K562 (cell line): ENCODE measurements at places on chromosomes 11 and 22. TPM values are rescaled to one million over a fixed set of nuclear protein-coding genes. Genes with fewer than 3 reads are reported as not detected.
A peak's percentile ranks its signal among the peaks of the same experiment; 100 is the strongest.

DNA sequence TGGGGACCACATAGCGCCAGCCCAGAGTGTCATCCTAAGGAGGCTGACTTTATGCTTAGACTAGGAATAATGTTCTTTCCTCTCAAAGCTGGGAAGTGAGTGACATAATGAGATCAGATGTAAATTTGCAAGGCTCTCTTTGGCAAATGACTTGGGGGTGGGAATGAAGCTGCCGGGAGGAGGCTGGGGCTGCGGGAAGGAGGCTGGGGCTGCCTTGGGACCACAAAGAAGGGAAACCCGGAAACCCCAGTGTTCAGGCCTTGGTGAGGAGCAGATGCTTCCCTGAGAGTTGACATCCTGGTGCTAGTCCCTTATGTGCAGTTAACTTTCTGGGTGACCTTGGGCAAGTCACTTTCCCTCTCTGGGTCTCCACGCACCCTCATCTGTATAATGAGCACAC, 182.0 kb downstream of the CHST1 start:
- no peaks in the 10 kb centered on the region for H3K4me1 ChIP-seq
- H3K4me3 ChIP-seq, result no peak overlapping the region

GRCh38 chr11:21895686-21896085, 297.2 kb upstream of the ANO5 start:
- no peak for DNase-seq
- H3K27me3 ChIP-seq, result no peaks in the 10 kb centered on the region
- no peak overlapping the region for H3K27ac ChIP-seq
- H3K36me3 ChIP-seq, result no peaks in the 10 kb centered on the region
- H3K4me1 ChIP-seq, result no peaks in the 10 kb centered on the region

GRCh38 chr11:64088162-64089026, 52.7 kb downstream of the FLRT1 start:
- DNase-seq, result peak; percentile 28
- H3K4me1 ChIP-seq, result peaks cover 71% of the 10 kb centered on the region
- H3K27ac ChIP-seq, result no peak overlapping the region

DNA sequence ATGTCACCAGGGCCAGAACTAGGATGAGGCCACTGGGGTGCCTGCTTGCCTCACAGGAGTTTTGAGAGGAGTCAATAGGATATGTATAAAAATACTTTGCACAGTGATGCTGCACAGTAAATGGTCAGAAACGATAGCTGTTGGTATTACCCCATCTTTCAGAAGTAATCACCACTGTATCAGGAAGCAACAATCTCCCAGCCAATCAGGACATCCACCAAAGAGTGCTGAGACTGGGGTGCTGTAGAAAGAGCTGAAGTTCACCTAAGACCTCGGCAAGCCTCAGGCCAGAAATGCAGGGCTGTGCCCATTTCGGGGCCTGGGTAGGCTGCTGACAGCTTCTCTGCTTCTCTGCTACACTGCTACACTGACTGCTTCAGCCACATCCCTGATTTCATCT, 17.4 kb downstream of the LMO2 start:
- DNase-seq, result no peak
- peaks cover 37% of the 10 kb centered on the region for H3K4me1 ChIP-seq
- peak overlapping the region; percentile 43; the same call in 2 of the 3 replicates for H3K27ac ChIP-seq
- peaks cover 11% of the 10 kb centered on the region; the same call in 2 of the 3 replicates for H3K36me3 ChIP-seq
- no peak overlapping the region for H3K4me3 ChIP-seq
- no peaks in the 10 kb centered on the region for H3K27me3 ChIP-seq

DNA sequence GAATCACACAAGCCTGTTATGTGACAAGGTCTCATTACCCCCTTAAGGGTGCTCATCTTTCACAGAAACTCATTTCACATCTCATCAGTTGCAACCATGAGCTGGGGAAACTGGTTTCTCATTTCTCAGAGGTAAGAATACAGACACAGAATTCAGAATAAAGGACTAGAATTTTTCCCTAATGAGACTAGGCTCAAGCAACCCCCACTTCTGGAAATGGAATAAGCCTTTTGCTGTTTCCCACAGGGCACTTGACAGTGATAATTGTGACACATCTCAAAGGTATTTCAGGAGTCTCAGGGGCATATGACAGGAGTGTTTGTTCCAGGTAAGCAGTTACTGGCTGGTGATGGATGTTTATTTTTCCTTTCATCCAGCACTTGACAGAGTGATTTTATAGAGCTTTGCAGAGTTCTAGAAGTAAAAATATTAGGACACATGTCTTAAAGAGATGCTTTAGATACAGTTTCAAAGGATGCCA, 112.9 kb upstream of the DDI1 start:
- no peak overlapping the region for H3K4me3 ChIP-seq
- no peaks in the 10 kb centered on the region for H3K4me1 ChIP-seq
- no peaks in the 10 kb centered on the region for H3K36me3 ChIP-seq
- no peak overlapping the region for H3K27ac ChIP-seq

DNA sequence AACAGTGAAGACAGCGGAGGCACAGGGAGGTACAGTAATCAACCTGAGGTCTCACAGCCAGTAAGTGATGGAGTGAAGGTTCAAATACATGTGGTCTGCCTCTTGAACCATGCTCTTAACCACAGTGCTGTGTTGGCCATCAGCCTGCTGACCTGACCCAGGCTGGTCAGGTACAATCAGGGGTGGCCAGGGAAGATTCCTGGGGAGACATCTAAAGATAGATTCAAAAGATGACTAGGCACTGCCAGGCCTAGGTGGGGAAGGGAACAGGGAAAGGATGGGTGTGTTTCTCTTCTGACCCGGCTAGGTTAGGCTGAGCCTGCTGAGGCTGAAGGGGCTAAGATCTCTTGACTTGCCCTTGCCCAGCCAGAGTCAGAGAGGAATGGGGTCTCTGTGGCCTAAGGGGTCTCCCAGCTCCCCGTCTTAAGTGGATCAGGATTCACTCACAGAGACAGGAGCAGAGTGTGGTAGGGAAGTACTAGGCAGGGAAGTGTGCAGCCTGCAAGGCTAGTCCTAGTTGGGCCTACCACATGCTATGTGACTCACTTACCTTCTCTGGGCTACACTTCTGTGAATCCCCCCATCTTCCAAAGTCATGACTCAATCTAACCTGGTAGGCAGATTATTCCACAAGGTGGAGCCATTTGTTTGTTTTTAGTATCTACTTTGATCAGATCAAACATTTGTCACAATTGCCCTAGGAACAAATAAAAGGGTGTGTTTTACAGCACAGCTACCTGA, 10.4 kb upstream of the SREBF2 start:
- H3K27me3 ChIP-seq, result no peaks in the 10 kb centered on the region
- H3K36me3 ChIP-seq, result peaks cover 39% of the 10 kb centered on the region; the same call in 2 of the 3 replicates
- H3K27ac ChIP-seq, result no peak overlapping the region; the same call in 2 of the 3 replicates
- peak; percentile 41 for DNase-seq
- peaks cover 14% of the 10 kb centered on the region for H3K4me1 ChIP-seq

DNA sequence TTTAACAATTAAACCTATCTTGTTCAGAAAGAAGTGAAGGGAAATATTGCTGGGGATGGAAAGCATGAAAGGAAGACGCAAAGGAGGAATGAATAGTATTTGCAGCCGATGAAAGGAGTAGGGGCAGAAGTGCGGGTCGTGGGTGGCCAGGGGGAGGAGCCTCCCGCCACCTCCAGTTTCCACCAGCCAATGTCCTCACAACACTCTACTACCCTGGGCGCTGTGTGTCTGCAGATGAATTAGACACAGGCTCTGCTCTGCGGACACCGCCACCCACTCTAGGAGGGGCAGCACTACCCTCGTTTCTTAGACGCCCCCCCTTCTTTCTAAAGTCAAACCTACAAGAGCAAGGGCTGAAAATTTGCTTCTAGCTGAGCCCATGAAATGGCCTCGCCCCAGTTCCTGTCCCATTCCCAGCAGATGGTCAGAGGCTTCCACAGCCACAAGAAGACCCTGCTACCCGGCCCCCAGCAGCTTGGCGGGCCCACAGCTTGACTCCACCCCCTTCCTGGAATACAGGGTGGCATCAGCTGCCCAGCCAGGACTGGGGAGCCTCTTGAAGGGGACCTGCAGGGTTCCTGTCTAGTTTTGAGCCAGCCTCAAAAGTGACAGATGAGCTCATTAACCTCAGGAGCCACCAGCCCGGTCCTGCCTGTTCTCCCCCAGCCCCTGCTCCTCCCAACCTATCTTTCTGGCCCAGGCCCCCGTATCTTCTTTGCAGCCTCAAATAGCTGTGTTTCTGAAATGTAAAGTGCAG, 268.1 kb downstream of the BUD13 start:
- H3K4me1 ChIP-seq, result no peaks in the 10 kb centered on the region
- no peak overlapping the region for H3K27ac ChIP-seq

Gene LAYN
- total RNA-seq, result not detected in 2 replicates

Gene OR8A1
- 1.4 and 1.7 TPM in 2 replicates for total RNA-seq

Gene DENND6B
- total RNA-seq, result 3.1 and 3.2 TPM in 2 replicates

Gene LMNTD2
- 3.5 and 3.9 TPM in 2 replicates for total RNA-seq

Gene ELMOD1
- not detected in 2 replicates for total RNA-seq
